ENCODE measurements at places on chromosomes 4 and X.
A peak's percentile ranks its signal among the peaks of the same experiment; 100 is the strongest.

GRCh38 chr4:57110640-57111511 lies 691 bp upstream of the IGFBP7 start:
- peak; percentile 70 for DNase-seq

GRCh38 chr4:34720571-34720970 lies 1523.7 kb downstream of the ARAP2 start:
- DNase-seq = peak; percentile 36

DNA sequence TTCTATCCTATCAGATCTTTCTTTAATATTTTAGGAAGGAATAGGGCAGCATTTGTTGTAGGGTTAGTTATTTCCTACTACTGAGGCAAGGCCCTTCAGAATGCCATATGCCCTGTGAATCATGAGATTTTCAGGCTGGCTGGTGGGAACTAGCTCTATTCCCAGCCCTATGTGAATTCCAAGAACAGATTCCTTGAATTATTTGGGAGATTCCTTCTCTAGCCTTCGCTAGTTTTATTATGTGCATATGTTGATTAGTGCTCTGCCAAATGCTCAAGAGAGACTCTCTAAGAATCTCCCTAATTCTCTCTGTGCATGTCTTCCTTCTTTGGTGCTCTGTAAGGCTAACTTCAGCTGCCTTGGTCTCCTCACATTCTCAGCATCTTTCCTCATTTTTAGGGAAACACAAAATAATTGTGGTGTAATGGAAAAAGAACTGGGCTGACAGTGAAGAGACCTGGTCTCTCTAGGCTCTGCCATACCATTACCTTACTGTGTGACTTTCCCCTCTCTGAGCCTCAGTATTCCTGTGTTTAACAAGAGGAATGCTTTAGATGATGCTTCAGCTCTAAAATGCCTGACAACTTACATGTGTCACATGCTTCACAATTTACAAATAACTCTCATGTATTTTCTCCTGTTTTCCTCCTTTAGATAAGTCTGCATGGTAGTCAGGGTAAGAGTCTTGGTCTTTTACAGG lies 79.7 kb downstream of the VMA21 start:
- no peak for DNase-seq

GRCh38 chrX:20500949-20501348 lies 234.2 kb upstream of the RPS6KA3 start:
- DNase-seq = no peak

DNA sequence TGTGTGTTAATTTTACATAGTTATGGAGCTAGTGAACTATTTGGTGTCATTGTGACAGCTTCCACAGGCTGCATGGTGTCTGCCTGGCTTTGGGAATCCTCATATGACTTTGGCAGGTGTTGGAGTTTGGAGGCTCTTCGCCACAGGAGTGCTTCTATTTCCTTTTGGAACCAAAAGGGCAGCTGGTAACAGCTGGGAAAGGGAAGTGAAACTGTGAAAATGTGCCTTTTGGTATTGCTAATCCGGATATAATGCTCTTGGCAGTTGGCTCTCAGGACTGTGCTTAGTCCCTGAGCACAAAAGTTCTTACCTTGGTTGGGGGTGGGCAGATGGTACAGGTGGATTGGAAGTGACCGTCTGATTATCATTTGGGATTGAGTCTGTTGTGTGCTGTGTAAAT lies 18.1 kb downstream of the OFD1 start:
- no peak for DNase-seq

DNA sequence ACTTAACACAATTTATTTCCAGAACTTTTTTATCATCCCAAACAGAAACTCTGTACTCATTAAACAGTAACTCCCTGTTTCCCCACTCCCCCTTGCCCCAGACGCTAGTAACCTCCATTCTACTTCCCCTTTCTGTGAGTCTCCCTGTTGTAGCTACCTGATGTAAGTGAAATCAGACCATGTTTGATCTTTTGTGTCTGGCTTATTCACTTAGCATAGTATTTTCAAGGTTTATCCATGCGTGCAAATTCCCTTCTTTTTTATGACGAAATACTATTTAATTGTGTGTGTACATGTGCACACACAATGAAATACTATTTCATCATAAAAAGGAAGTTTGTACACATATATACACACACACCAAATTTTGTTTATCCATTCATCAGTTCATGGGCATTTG lies 5.2 kb downstream of the PKD2 start:
- no peak for DNase-seq

- DNase-seq = no peak
Observed at GRCh38 chrX:129744861-129745321, 6.1 kb downstream of the XPNPEP2 start.

DNA sequence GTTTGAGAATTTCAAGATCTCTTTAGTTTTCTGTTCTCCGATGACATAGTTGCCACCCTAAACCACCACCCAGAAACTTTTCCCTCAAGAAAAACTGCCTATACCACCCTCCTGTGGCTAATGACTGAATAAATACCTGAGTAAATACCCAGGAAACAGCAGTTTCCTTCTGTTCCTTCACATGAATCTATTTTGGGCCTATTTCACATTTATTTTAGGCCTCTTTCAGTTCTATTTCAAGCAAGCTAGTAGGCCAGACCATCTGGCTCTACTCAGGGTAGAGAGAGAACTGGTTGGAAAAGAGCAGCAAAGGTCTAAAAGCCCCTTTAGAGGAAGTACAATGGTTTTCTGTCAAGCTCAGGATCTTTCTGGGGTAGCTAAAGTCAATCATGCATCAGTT lies 23.4 kb downstream of the ARHGEF9 start:
- DNase-seq = no peak

DNA sequence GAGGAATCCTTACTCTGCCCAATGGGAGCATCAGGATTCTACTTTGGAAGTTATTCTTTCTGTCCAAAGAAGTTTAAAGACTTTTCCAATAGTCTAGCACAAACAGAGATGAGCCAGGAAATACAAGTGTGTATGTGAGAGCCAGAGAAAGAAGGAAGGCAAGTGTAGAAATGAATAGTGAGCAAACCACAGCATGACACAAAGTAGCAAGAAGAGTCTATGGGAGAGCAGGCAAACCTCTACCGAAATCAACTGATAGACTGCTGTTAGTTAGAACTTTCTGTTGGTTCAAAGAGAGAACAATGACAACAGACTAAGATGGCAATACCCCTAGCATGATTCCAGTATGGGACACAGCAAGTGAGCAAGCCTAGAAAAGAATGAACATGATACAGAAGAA lies 16.1 kb upstream of the GPR34 start:
- DNase-seq = no peak

- DNase-seq = no peak
Observed at GRCh38 chr4:19092797-19093196, 1071.2 kb upstream of the LCORL start.
